ENCODE measurements at places on chromosomes 2 and 18.

- no peak for DNase-seq
Measured at GRCh38 chr18:54791657-54792056, 36.6 kb upstream of the RAB27B start.

DNA sequence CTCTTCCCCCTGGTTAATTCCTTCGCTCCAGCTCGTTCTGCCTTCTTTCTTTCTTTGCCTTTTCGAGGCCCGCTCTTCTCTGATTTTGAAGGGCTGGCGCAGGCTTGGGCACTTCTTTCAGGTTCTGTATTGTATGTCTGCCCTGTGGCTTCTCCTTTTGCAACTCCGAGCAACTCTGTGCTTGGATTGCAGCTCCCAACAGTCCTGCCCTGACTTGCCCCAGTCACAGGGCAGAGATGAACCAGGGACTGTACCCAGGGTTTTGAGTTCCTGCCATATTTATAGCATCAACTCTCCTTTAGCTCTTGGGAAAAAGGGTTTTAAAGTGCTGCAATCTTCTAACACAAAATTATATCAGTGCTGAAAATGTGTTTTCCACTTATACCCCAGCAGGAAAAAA, 31.1 kb upstream of the CD8A start:
- no peak for DNase-seq

- DNase-seq, result no peak
Measured at GRCh38 chr2:19722531-19722971, 179.2 kb downstream of the TTC32 start.

GRCh38 chr2:37323781-37324535, 675 bp downstream of the PRKD3 start:
- peak; percentile 12 for DNase-seq
